ENCODE measurements at places on chromosomes 5 and 9.

DNA sequence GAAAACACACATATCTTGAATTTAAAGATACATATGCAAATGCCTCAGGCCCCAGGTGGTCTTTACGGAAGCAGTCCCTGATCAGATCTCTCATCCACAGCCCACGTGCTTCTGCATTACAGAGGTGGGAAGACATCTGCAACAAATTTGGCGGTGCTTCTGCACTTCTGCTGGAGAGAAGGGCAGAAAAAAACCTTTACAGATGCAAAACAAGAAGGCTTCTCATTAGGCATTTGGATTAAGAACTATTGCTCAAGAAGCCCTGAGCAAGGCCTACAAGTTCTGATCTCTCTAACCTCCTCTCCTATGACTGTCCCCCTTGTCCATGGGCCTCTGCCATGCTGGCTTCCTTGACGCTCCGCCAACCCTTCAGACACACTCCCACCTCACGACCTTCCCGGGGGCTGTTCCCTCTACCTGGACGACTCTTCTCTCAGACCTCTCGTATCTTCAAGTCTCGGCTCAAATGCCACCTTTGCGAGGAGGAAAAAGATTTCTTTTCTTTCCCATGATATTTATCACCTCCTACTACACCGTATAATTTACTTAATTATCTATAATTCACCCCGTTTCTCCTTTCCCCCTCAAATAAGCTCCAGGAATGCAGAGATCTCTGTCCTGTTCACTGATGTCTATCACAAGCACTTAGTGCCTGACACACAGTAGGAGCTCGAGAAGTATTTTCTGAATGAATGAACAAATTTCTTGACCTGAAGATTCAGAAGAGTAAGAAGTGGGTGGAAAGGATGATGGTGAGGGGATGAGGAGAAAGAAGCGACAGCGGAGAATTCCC, 1.1 kb downstream of the MTMR12 start:
- no peak for DNase-seq

DNA sequence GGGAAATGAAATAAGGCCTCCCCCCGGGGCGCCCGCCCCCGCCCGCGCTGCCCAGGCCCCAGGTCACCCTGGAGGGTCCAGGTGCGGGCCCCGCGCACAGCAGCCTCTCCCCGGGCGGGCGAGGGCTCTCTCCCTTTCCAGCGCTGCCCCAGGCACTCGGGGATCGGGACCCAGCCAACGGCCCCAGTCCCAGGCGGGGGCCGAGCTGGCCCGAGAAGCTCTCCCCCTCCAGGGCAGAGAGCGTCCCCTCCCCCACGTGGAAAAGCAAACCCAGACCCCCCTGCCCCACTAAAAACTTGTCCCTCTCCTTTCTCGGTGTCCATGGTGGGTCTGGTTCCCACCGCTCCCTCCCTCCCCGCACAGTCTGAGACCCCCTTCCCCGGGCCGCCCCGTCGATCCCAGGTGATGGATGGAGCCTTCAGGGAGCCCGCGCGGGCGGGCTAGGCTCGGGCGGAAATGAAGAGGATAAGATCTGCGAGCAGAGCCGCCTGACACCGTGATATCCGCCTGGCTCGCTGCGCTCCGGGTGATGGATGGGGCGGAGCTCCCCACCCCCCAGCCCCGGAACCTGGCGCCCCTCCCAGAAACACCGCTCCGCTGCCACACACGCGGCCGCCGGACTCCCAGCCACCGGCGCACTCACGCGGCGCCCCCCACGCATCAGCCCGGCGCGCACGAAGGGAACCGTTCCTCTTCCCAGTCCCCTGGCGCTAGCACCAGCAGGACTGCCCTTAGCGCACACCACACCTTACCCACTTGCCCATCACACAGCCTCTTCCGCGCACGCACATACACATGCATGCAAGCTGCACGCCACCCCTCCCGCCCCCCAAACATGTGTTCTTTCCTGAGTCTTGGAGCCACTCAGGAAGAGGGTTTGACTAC, 81.7 kb upstream of the ZBTB43 start:
- no peak for DNase-seq

- no peak for DNase-seq
Observed at GRCh38 chr5:102617191-102618187, 118.7 kb upstream of the SLCO6A1 start.

- DNase-seq: no peak
Observed at GRCh38 chr5:56640763-56641406, 174.5 kb upstream of the MAP3K1 start.

- peak; percentile 15 for DNase-seq
Observed at GRCh38 chr5:141506381-141507155, 17.7 kb downstream of the PCDHGC5 start.

GRCh38 chr5:135210286-135211055, 176.4 kb upstream of the PITX1 start:
- DNase-seq: peak; percentile 55

GRCh38 chr9:11319538-11319937, 706.7 kb upstream of the PTPRD start:
- DNase-seq: peak; percentile 16

- no peak for DNase-seq
Observed at GRCh38 chr5:171724468-171725204, 61.0 kb upstream of the SMIM23 start.

DNA sequence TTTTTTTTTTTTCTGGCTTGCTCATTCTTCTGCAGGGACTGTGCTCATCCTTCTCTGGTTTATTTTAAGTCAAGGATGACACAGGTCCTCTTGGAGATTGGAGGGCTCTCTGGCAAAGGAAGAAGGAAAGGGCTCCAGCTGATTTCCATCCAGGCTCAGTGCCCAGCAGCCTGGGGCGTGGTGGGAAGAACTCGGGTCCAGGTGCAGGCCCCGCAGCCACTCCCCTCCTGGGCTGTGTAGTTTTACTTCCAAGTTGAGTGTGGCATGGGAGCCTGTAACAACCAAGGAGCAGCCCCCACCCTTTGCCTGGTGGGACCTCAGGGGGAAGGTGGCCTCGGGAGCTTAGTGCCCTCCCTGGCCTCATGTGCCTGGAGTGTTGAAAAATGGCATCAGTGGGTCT, 58.9 kb downstream of the ANKRD33B start:
- DNase-seq: no peak

DNA sequence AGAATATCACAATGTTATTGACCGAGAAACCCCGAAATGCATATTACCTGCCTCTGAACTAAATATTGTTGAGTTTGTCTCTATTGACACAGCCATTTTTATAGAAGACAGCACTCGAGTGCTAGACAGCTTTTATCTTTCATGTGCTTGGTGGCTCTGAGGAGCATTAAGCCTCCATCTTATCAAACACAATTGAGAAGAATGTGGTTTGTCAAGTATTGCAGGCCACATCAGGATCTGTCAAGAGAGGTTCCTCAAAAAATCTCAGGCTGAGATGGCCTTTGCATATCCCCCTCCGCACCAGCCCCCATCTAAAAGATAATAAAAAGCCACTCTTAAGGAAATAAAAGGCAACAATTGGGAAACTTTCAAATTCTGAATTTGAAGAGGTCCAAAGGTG, 284.8 kb downstream of the DENND1A start:
- no peak for DNase-seq

- no peak for DNase-seq
Observed at GRCh38 chr5:16812448-16812847, 123.6 kb downstream of the MYO10 start.

DNA sequence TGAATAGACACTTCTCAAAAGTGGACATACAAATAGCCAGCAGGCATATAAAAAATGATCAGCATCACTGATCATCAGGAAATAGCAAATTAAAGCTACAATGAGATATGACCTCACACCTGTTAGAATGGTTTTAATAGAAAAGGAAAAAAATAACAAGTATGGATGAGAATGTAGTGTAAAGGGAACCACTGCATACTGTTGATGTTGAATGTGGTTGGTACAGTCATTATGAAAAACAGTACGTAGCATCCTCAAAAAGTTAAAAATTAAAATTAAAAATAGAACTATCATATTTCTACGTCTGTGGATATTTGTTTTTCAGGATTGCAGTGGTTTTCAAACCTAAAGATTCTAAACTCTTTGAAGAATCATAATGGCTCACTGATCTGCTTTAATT, 215.1 kb upstream of the NREP start:
- no peak for DNase-seq

GRCh38 chr9:3080951-3081350, 237.1 kb upstream of the PUM3 start:
- no peak for DNase-seq

All from posterior cingulate gyrus (tissue), 11 donors.